ENCODE measurements at places on chromosomes 12 and 14.

GRCh38 chr14:50249136-50249775, 17.9 kb upstream of the SOS2 start:
- DNase-seq = no peak

DNA sequence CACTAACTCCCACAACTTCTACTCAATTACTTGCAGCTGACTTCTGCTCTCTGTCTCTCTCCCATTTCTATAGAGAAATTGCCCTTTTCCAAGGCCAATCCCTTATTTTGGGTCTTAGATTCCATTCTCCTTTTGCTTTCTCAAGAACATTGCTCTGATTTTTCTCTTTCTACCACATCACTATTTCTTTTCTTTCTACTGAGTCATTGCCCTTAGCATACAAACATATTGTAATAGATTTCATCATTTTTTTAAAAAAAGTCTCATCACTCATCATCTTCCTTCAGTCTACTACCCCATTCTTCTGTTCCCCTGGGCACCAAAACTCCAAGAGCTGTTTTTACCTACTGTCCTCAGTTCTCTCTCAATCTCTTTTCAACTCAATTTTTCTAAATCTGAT, 4.4 kb upstream of the KCNA1 start:
- no peak for DNase-seq

GRCh38 chr12:3228552-3228951, 151.4 kb downstream of the TSPAN9 start:
- no peak for DNase-seq

- DNase-seq = no peak
Observed at GRCh38 chr12:41225179-41225578, 37.1 kb downstream of the PDZRN4 start.

DNA sequence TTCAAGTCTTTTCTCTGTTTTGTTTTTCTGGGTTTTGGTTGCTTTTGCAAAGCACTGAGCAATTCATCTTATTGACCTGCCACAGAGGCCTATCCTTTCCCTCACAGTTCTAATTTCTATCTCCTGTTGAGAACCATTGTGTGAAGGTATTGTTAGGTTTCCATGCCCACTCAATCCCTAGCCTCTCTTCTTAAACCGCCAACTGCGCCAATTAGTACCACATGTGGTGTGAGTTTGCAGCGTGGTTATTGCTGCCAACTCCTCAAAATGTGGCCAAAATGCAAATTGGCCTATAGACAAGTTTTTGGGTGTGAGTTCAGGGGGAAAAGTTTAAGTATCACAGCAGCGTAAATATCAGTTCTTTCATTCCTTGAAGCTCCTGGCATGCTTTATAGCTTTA, 232.6 kb downstream of the FLRT2 start:
- no peak for DNase-seq

GRCh38 chr12:132572106-132572505, 38.3 kb downstream of the LRCOL1 start:
- DNase-seq = no peak

GRCh38 chr14:104745431-104745830, 7.5 kb upstream of the SIVA1 start:
- no peak for DNase-seq
